Vagina (tissue), 2 donors: ENCODE measurements at places on chromosomes 5 and 9.

DNA sequence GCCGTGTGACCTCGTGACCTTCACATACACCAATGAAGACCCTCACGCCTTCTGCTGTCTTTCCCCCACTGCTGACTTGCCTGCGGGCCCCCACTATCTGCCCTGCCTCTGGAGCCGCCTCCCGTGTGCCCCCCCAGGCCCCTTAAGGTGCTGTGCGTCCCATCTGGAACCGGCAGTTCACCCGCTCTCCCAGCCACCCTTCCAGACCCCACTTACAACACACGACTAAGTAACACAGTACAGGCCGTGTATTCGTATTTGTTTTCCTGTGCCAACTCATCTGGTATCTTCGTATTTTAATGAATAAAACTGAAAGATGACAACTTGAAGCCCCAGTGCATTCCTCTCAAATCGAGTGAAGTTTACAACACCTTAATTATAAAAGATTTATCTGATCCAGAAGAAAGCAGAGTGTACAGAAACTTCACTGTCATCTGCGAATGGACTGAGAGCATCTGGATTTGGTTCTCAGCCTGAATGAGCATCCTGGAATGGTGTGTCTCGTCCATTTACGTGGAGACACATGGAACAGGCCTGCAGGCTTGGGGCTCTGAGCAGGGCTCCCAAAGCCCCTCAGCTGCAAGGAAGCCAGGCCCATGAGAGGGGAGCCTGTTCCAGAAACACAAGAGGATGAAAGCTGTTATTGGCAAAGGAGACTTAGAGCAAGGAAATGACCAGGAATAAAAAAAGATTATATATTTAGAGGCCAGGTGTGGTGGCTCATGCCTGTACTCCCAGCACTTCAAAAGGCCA is 21.9 kb upstream of the TERT start:
- H3K4me3 ChIP-seq: no peak overlapping the region
- H3K4me1 ChIP-seq: peaks cover 17% of the 10 kb centered on the region
- no peak overlapping the region for H3K27ac ChIP-seq
- H3K27me3 ChIP-seq: no peaks in the 10 kb centered on the region
- no peak for DNase-seq

DNA sequence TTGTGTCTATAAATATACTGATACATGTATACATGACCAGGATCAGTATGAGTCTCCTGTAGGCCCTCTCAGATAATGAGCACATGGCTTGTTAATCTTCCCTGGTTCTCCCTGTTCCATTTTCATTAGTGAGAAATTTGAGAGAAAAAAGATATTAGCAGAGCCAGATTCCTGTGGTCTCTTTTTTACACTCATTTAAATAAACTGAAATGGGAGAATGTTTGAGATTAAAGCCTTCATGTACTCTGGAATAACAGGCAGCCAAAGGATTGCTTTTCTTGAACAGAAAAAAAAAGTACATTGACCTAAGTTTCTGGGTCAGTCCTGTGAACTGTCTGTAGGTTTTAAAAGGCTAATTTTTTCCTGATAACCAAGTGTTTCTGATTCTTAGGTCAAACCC is 44.2 kb downstream of the PWWP2A start:
- no peaks in the 10 kb centered on the region for H3K27me3 ChIP-seq
- no peak for DNase-seq
- no peak overlapping the region for H3K27ac ChIP-seq
- no peaks in the 10 kb centered on the region for H3K36me3 ChIP-seq
- no peak overlapping the region for H3K4me3 ChIP-seq

DNA sequence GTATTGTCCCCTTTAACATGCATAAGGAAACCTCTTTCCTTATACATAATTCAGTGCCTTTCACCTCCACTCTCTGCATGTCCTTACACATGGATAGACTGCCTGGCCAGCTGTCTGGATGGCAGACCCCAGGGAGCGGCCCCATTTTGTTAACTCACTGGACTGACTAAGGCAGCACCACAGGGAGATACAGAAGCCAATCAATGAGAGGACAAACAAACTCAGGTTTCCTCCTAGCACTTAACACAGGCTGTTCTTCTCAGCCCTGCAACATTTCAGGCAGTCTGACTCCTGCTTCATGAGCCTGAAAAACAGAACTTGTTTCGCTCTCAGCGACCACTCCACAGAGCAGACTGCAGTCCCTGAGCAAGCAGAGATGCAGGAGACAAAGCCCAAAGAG is 135.4 kb upstream of the RASEF start:
- H3K4me1 ChIP-seq: no peaks in the 10 kb centered on the region
- H3K27me3 ChIP-seq: no peaks in the 10 kb centered on the region
- no peaks in the 10 kb centered on the region for H3K36me3 ChIP-seq
- no peak overlapping the region for H3K27ac ChIP-seq
- DNase-seq: no peak

GRCh38 chr5:55276771-55277170 is 30.7 kb downstream of the DHX29 start:
- DNase-seq: no peak
- H3K4me1 ChIP-seq: no peaks in the 10 kb centered on the region
- no peaks in the 10 kb centered on the region for H3K27me3 ChIP-seq
- H3K36me3 ChIP-seq: peaks cover 80% of the 10 kb centered on the region
- H3K4me3 ChIP-seq: no peak overlapping the region
- no peak overlapping the region for H3K27ac ChIP-seq

GRCh38 chr5:167317884-167318283 is 973.6 kb upstream of the WWC1 start:
- DNase-seq: no peak
- H3K4me3 ChIP-seq: no peak overlapping the region
- no peaks in the 10 kb centered on the region for H3K4me1 ChIP-seq
- H3K36me3 ChIP-seq: no peaks in the 10 kb centered on the region
- H3K27ac ChIP-seq: no peak overlapping the region

GRCh38 chr5:4551034-4551433 is 589.1 kb upstream of the ADAMTS16 start:
- H3K27ac ChIP-seq: no peak overlapping the region
- DNase-seq: no peak
- no peaks in the 10 kb centered on the region for H3K27me3 ChIP-seq
- H3K4me1 ChIP-seq: no peaks in the 10 kb centered on the region
- H3K36me3 ChIP-seq: no peaks in the 10 kb centered on the region

DNA sequence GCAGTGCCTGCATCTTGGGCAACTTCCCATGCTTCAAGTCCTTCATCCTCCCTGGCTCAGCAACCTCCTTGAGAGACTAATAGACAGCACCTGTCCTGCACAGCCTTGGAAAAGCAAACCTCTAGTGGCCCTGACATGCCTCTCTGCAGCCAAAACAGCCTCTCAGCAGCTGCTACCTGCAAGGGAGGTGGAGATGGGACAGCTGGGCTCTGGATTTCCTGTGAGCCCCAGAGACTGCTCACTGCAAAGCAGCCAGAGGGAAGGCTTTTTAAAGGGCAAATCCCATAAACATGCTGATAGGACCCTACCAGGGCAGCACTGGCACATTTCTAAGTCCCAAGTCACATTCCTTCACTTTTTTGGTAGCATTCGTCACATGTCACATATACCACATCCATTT is 31.5 kb upstream of the MYORG start:
- no peak for DNase-seq
- H3K4me3 ChIP-seq: no peak overlapping the region
- H3K27me3 ChIP-seq: no peaks in the 10 kb centered on the region
- H3K27ac ChIP-seq: no peak overlapping the region
- H3K4me1 ChIP-seq: no peaks in the 10 kb centered on the region

DNA sequence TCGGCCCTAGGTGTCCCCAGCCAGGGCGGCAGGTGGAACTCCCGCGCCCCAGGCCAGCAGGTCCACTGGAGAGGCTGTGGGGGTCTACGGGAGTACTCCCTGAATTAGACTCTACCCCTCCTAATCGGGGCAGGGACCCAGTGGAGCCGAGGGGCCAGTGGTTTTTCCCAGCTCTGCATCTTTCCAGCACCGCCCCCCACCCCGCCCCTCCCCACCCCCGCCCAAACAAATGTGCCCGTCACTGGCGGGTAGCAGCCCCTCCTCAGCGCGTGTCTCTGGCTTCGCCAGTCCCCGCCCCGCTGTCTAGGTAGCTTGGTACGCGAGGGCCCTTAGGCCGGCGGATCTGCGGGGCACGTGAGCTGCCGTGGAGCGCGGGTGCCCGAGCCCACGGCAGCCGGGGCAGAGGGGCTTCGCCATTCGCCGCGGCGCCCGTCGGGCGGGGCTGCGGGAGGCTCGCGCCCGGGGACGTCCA is 7.0 kb downstream of the UNC5A start:
- no peak overlapping the region for H3K27ac ChIP-seq
- no peaks in the 10 kb centered on the region for H3K36me3 ChIP-seq
- H3K4me1 ChIP-seq: peaks cover 17% of the 10 kb centered on the region
